ENCODE measurements at places on chromosomes 12 and 14. TPM values are rescaled to one million over a fixed set of nuclear protein-coding genes. Genes with fewer than 3 reads are reported as not detected.

GRCh38 chr14:58690801-58691516 is 53.2 kb downstream of the DACT1 start:
- DNase-seq = no peak

- DNase-seq = no peak
Measured at GRCh38 chr12:68020699-68021098, 31.5 kb downstream of the IFNG-AS1 start.

- no peak for DNase-seq
Measured at GRCh38 chr12:123546281-123546680, 12.8 kb upstream of the RILPL1 start.

The PAX9 gene
- 0.82 TPM for total RNA-seq

DNA sequence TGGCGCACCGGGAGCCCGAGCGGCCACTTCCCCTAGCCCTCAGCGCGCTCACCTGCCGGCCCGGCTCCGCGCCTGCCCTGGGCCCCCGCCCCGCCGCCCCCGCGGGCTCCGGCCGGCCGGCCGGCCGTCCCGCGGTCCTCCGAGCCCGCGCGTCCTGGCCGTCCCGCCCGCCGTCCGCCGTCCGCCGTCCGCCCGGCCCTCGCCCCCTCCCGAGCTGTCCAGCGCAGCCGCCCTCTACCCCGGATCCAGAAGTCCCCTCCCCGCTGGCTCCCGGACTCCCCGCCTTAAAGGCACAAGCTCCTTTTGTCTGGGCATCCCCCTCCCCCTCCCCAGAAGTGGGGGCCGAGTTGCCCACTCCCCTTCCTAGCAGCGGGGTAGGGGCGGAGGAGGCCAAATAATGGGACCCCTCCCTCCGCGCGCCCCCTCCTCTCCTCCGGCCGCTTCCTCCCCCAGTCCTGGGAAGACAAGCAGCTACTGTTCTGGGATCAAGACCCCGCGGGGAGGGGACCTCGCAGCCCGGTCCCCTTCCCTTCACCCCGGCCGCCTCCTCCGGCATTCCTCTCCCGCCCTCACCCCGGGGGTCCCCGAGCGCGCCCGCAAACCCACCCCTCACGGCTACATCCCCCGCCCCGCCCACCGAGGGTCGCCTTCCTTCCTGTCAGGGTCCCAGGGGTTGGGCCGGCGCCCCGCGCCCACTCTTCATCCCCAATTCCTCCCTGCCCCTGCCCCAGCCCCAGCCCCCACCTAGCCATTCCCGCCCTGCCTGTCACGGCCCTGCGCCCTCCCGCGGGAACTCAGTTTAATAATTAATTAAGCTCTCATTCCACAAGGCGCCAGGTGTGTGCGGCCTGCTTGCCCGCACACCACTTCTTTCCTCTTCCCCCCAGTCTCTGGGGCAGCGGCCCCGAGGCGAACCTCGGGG is at the start of gene ADCY6:
ADCY6 (minus strand) TSS at position 236 of the 922 bp plus-strand sequence. CDS start 5,655 bp downstream, outside the sequence.
- DNase-seq = no peak

- no peak for DNase-seq
Measured at GRCh38 chr12:29208060-29208459, 59.0 kb downstream of the FAR2 start.

- DNase-seq = no peak
Measured at GRCh38 chr12:52501490-52501889, 8.4 kb upstream of the KRT6A start.

GRCh38 chr12:122979001-122979907 is 1.2 kb upstream of the ARL6IP4 start:
- DNase-seq = no peak

GRCh38 chr12:108816652-108817335 is 40.6 kb downstream of the SSH1 start:
- no peak for DNase-seq

- no peak for DNase-seq
Measured at GRCh38 chr14:56862836-56863235, 52.6 kb upstream of the OTX2 start.

- no peak for DNase-seq
Measured at GRCh38 chr12:14171106-14171505, 189.7 kb upstream of the GRIN2B start.

DNA sequence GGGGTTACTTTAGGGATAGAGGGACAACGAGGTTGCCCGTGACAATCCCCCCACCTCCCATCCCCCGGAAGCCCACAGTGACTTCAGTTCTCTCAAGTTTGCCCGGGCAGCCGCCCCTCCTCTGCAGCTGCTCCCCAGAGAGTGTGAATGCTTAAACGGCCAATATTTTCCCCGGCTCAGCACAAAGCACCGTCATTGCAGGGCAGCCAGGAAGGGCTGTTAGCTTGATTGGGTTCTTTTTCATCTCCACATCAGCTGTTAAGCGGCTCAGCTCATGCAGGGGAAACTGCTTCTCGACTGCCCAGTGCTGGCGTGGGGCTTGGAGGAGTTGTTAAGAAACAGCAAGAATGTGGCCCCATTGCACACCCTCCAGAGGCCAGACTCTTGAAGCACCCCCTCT is 120.5 kb upstream of the NCOR2 start:
- DNase-seq = no peak

GRCh38 chr12:124695861-124696260 is 128.4 kb upstream of the NCOR2 start:
- DNase-seq = no peak

The PLXNC1 gene
- 0.57 TPM for total RNA-seq

- no peak for DNase-seq
Measured at GRCh38 chr14:65805113-65805473, 392.6 kb downstream of the FUT8 start.

The LMNTD1 gene
- total RNA-seq = 0.13 TPM

GRCh38 chr14:25759256-25759655 is 709.3 kb upstream of the STXBP6 start:
- DNase-seq = no peak

The IL25 gene
- total RNA-seq = not detected

GRCh38 chr14:68937471-68938270 is 41.4 kb downstream of the ACTN1 start:
- no peak for DNase-seq

GRCh38 chr12:26843311-26843710 is 10.3 kb upstream of the ITPR2 start:
- no peak for DNase-seq

- DNase-seq = no peak
Measured at GRCh38 chr12:72270246-72270645, 1.9 kb upstream of the TRHDE start.

DNA sequence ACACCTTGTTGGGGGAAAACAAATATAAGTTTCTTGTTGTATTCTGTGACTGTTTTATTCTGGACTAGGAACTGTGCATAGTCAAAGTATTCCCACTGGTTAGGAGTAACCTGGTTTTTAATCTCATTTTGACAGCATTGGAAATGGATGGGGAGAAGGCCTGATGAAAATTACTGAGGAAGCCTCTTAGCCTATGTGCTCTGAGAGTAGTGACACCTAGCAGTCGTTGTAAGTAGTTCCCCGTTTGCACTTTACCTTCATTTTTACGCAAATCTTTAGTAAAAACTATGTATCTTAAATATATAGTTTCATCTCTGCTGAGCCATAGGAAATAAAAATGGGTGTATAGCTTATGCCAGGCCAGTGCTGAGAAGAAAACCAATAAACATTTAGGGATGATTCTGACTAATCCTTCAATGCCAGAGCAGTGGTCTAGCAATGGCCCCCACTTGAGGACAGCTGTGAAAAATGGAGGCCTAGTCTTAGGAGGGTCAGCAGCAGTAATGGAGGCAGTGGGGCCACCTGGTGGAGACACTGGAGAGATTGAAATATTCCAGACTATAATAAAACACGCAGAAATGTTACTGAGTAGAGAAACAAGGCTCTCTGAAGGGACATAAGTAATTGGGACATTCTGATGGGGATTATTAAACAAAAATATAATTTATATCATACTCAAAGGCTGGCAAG is 133.2 kb upstream of the NOVA1 start:
- no peak for DNase-seq

- DNase-seq = no peak
Measured at GRCh38 chr12:12741660-12742059, 24.5 kb downstream of the CDKN1B start.
